ENCODE measurements at places on chromosomes 7 and 10. TPM values are rescaled to one million over a fixed set of nuclear protein-coding genes. Genes with fewer than 3 reads are reported as not detected.

The COBL gene
- total RNA-seq: 129 TPM

The BCAP29 gene
- 29.4 TPM for total RNA-seq

The TMEM196 gene
- not detected for total RNA-seq

The HYAL4 gene
- total RNA-seq: not detected

DNA sequence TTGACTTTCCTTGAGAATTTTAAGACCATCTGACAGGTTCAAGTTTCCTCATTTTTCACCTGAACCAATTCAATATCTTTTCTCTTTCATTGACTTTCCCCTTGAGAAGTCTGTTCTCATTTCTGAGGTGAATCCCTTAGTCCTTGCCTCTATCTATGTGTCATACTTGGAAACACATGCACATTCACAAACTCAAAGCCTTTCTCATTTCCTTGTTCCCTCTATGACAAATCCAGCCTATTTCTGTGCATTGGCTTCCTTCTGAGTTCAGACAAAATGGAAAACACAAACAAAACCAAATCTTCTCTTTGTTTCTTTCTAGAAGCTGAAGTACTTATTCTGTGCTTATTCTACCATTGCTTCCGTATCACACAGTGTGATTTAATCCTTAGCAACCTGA lies 13.8 kb downstream of the PTTG1IP2 start:
- H3K4me3 ChIP-seq: no peak overlapping the region
- H3K4me1 ChIP-seq: no peaks in the 10 kb centered on the region
- no peak overlapping the region for H3K27ac ChIP-seq
- no peaks in the 10 kb centered on the region for H3K36me3 ChIP-seq
- no peaks in the 10 kb centered on the region for H3K27me3 ChIP-seq
- DNase-seq: no peak

DNA sequence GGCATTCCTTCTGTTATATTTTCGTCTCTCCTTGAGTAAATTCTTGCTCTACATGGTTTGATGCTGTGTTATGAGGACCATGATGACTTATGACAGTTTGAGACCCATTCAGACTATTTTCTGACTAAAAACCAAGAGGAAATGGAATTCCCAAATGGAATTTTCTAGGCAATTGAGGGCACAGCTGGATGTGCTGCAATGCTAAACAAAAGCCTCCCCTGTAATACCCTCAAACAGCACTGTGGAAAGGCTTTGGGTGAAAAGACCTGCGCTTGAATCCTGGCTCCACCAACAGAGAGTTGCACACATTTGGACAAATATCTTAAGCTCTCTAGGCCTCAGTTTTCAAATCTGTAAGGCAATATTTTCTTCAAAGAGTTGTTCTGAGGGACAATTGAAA lies 129.1 kb downstream of the PRKG1 start:
- H3K36me3 ChIP-seq: no peaks in the 10 kb centered on the region
- no peak overlapping the region for H3K27ac ChIP-seq
- DNase-seq: no peak
- no peaks in the 10 kb centered on the region for H3K4me1 ChIP-seq

DNA sequence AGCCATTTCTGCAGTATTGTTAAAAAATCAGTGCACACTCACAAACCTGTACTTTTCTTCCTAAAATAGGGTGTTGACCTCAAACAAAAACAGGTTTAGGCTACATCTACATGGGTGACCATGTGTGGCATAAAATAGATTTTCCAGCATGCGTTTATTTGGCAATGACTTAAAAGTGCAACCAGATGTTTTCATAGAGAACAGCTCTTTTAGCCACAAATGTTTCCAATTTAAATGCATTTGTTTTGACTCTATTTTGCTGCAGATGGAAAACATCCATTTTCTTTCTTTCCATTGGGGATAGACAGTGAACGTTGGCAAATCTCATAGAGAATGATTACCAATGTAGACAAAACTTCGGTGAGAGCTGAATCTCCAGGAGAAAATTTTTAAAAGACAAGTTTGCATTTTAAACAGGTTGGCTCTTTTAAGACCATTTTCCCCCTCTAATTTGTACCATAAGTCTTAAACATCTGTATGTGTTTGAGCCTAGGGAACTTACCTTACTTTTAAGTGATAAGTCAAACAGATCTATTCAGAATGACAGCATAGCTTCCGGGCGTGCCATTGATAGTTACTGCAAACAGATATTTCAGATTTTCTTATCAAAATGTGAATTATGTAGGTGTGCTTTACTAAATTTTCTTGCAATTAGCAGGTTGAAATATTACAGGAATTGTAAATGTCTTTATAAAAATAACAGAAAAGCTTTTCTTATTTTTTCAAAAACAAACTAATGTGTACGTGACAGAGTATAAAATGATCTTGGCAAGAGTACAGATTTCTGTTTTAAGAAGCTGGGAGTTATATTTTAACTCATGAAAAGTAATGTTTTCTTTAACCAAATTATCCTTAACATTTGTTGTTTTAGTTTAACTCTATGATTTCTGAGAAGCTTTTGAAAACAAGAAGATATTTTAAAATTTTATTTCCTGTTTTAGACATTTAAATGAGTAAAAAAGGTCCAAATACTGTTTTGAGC lies 144.9 kb downstream of the HGF start:
- no peaks in the 10 kb centered on the region for H3K27me3 ChIP-seq
- no peaks in the 10 kb centered on the region for H3K4me1 ChIP-seq
- DNase-seq: no peak
- H3K36me3 ChIP-seq: no peaks in the 10 kb centered on the region

- H3K27ac ChIP-seq: no peak overlapping the region
- H3K36me3 ChIP-seq: no peaks in the 10 kb centered on the region
- no peaks in the 10 kb centered on the region for H3K4me1 ChIP-seq
- H3K27me3 ChIP-seq: no peaks in the 10 kb centered on the region
Observed at GRCh38 chr10:123942114-123942861, 50.7 kb upstream of the CPXM2 start.

DNA sequence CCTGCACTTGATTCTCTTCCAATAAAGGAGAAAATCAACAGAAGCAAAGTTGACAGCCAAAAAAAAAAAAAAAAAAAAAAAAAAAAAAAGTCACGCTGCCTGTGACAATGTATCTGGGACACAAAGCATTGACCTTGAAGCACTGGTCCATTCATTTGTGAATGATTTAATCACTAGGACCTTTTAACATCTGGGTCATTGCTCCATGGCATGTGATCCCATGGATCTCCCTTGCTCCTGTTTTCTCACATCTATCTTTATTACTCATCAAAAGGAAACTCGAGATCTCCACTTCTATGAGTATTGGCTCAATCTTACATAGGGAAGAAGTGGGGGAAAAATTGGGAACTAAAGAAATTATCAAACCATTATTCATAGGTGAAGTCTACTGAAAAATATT lies 89.6 kb upstream of the SMIM30 start:
- H3K4me3 ChIP-seq: no peak overlapping the region
- no peak overlapping the region for H3K27ac ChIP-seq
- no peaks in the 10 kb centered on the region for H3K4me1 ChIP-seq
- DNase-seq: no peak
- H3K36me3 ChIP-seq: no peaks in the 10 kb centered on the region

DNA sequence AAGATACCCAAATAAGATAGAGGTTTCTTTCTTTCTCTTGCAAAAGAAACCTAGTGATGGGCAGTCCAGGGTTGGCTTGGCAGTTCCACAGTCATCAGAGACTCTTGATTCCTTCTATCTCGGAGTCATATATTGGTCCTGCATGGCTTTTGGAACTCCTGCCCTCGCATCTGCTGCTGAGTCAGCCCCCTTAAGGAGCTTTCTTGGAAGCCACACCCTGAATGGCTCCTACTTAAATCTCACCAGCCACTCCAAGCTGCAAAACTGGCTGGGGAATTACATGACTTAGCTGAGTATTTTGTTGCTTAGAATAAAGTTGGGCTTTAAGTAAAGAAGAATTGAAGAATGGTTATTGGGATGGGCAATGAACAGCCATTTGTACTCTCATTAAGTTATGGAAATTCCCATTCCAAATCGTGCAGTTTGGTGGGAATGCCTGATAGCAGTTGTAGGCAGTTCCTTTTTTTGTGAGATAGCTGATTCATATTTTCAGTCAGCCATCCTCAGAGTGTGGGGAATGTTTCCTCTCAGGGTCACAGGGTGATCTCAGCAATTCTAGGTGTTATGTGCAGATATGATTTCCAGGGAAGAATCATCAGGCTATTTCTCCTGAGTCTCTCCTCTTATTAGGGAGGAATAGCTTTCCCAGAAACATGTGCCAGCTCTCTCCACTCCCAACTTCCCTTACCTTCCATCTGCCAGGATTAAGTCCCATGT lies 209.9 kb downstream of the BBS9 start:
- DNase-seq: no peak
- no peak overlapping the region for H3K27ac ChIP-seq
- H3K4me1 ChIP-seq: no peaks in the 10 kb centered on the region
- H3K36me3 ChIP-seq: no peaks in the 10 kb centered on the region
- no peaks in the 10 kb centered on the region for H3K27me3 ChIP-seq

DNA sequence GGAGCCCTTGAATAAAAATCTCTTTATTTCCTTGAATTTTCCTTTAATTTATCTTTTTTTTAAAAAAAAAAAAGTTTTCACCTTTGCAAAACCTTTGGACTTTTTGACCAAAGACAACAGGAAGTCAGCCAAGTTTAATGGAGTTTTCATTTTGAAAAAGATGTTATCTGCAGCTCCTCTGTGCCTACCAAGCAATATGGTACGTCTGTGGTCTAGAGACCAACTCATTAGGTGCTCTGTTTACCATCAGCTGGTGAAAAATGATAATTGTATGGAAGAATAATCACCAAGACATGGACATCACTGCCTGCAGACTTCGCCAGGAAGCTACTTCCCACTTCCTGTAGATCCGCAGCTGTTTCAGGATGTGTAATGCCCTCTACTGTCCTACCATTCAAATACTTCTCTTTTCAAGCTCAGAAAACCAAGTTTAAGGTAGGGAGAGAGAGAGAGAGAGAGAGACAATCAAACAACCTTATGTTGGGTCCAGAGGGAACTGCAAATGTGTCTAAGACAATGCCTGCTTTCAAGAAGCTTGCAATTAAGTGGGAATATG lies 18.7 kb downstream of the PLXNA4 start:
- DNase-seq: no peak
- no peak overlapping the region for H3K4me3 ChIP-seq
- no peaks in the 10 kb centered on the region for H3K36me3 ChIP-seq
- H3K27ac ChIP-seq: no peak overlapping the region
- H3K27me3 ChIP-seq: no peaks in the 10 kb centered on the region

DNA sequence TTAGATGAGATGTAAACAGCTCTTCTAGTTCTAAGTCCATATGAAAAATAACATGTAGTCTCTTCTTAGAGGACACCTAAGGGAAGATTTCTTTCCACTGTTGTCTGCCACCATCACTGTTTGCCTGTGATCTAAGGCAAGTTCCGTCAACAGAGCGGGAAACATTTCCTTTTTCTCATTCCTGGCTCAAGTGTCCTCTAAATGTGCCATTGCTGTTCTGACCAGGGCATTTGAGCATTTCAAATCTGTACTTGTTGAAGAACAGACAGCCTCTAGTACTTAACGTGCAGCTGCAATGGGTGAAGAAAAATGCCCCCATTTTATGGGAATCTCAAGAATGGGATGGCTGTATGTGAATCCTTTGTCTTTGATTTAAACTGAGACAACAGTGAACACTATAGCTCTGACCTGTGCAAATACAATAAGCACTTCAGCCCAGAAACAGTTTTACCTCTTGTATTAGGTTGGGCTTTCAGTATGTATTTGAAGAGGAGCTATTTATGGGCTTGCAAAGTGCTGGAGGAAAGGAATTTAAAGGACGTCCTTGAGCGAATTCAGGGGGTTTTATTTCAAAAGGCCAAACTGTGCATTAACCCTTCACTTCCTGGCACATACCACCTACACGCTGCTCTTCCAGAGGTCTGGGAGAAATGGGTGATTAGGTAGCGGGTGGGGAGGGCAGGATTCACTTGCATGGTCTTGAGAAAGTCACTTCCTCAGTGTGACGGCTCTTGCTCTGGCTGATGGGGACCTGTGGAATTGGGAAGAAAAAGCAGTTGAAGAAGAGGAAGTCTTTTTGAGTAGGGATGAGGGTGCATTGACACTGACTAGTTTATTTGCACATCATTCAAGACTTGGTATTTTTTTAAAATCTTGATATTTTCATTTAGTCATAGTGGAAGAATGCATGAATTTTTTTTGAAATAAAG lies 66.1 kb downstream of the THNSL1 start:
- no peaks in the 10 kb centered on the region for H3K27me3 ChIP-seq
- H3K27ac ChIP-seq: no peak overlapping the region
- no peak overlapping the region for H3K4me3 ChIP-seq
- no peak for DNase-seq

- no peak for DNase-seq
- no peak overlapping the region for H3K4me3 ChIP-seq
- no peak overlapping the region for H3K27ac ChIP-seq
- H3K27me3 ChIP-seq: no peaks in the 10 kb centered on the region
Observed at GRCh38 chr10:86423739-86424138, 57.1 kb upstream of the GRID1 start.

- no peak for DNase-seq
- H3K27me3 ChIP-seq: no peaks in the 10 kb centered on the region
- no peak overlapping the region for H3K4me3 ChIP-seq
Observed at GRCh38 chr7:34165927-34166550, 260.7 kb downstream of the BMPER start.

GRCh38 chr7:123557016-123557397 lies 611 bp downstream of the NDUFA5 start:
- no peaks in the 10 kb centered on the region for H3K27me3 ChIP-seq
- H3K4me1 ChIP-seq: no peaks in the 10 kb centered on the region
- peak overlapping the region; percentile 78 for H3K27ac ChIP-seq
- H3K4me3 ChIP-seq: peak overlapping the region; percentile 89
- no peaks in the 10 kb centered on the region for H3K36me3 ChIP-seq

DNA sequence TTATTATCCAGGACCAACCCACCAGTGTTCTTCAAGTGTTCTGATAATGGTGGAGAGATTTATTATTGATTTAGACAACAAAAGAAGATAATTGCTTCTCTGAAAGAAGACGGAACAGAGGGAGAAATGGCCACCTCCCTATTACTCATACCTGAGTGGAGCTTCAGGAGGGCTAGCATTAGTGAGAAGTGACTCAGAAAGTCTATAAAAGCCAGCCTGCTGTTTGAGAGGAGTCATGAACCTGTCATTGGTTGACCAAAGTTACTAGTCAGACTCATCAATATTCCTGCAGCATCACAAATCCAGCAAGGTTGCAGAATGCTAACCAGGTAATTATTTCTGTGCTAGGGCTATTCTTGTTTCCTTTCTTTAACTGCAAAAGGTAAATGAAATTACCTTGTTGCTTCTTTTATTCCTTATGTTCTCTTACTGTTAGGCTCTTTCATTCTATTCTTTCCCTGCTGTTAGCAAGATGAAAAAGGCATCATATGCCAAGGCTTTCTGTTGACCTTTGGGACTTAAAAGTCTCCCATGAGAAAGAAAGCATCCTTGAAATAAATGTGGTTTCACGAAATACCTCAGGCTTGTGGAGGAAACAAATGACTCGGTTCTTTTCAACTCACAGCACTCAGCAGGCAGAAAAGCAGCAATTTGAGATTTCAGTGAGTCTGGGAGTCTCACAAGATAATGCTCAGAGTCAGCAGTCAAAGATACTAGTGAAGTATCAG lies 256.4 kb upstream of the PHYHIPL start:
- no peaks in the 10 kb centered on the region for H3K4me1 ChIP-seq
- H3K36me3 ChIP-seq: no peaks in the 10 kb centered on the region
- no peaks in the 10 kb centered on the region for H3K27me3 ChIP-seq
- no peak overlapping the region for H3K27ac ChIP-seq
- no peak overlapping the region for H3K4me3 ChIP-seq

- DNase-seq: no peak
- no peaks in the 10 kb centered on the region for H3K36me3 ChIP-seq
- H3K27ac ChIP-seq: no peak overlapping the region
- no peaks in the 10 kb centered on the region for H3K4me1 ChIP-seq
- no peaks in the 10 kb centered on the region for H3K27me3 ChIP-seq
Observed at GRCh38 chr7:115965796-115966475, 64.6 kb downstream of the TFEC start.
